ENCODE measurements at places on chromosomes 7 and 10. TPM values are rescaled to one million over a fixed set of nuclear protein-coding genes. Genes with fewer than 3 reads are reported as not detected.
A peak's percentile ranks its signal among the peaks of the same experiment; 100 is the strongest.

GRCh38 chr10:75461672-75462649, 30.5 kb downstream of the LRMDA start:
- peaks cover 16% of the 10 kb centered on the region for H3K4me1 ChIP-seq
- DNase-seq, result no peak
- no peak overlapping the region for H3K27ac ChIP-seq
- no peaks in the 10 kb centered on the region for H3K27me3 ChIP-seq

BMPER gene
- total RNA-seq, result 2.9 TPM

- DNase-seq, result peak; percentile 49
- peak within 1 kb of the TSS; percentile 73 for H3K27ac ChIP-seq
- peaks cover 100% of the 10 kb centered on the region for H3K27me3 ChIP-seq
- H3K4me1 ChIP-seq, result peaks cover 40% of the 10 kb centered on the region
- H3K4me3 ChIP-seq, result peak within 1 kb of the TSS; percentile 71
- H3K36me3 ChIP-seq, result no peaks in the 10 kb centered on the region
These were observed at the start of gene HOXA1 for GRCh38 chr7:27095897-27096767. TSS of gene HOXA1 (minus strand) at chr7:27096000. CDS start at chr7:27095912, 88 bp downstream.

DNA sequence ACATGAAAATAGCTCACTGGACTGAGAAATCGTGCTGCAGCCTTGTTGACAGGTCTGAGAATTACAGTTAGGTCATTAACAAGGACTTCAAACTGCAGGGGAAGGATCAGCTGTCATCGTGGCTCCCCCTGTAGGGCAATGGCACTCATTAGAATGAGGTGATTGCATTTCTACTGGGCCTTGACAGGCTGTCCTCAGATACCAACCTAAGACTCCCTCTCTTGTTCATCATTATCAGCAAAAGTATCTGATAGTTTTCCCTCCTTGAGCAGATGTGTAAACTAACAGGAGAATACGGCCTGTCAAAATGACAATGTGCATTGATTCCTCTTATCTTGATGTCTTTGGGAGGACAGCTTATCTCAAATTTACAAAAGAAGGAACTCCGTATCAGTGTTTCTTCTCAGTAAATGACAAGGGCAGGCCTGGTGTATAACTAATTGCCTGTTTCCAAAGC, 648.5 kb upstream of the LRRN3 start:
- no peaks in the 10 kb centered on the region for H3K4me1 ChIP-seq
- H3K27ac ChIP-seq, result no peak overlapping the region
- no peaks in the 10 kb centered on the region for H3K27me3 ChIP-seq
- no peak for DNase-seq
- no peak overlapping the region for H3K4me3 ChIP-seq

- no peaks in the 10 kb centered on the region for H3K27me3 ChIP-seq
- H3K4me1 ChIP-seq, result no peaks in the 10 kb centered on the region
- no peak overlapping the region for H3K27ac ChIP-seq
- H3K36me3 ChIP-seq, result no peaks in the 10 kb centered on the region
These were observed 12.1 kb upstream of the SNX13 start for GRCh38 chr7:17952387-17952786.

UTF1 gene
- not detected for total RNA-seq

DNA sequence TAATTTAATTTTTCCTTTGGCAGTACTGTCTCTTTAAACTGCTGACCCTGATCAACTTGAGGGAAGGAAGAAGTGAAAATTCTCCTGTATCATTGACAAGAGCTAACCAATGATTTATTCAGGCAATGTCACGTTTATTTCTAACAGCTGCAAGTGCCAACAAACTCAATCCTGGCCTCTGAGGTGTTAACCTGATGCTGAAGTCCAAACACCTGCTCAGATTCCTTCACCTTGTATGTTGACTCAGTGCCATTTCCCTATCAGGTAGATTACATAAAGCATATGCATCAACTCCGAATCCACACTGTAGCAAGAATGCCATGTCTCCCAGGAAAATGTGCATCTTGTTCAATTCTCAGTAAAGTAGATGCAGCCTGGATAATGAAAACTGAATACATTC, 820.0 kb downstream of the XPNPEP1 start:
- H3K4me1 ChIP-seq, result no peaks in the 10 kb centered on the region
- H3K27ac ChIP-seq, result no peak overlapping the region
- no peak overlapping the region for H3K4me3 ChIP-seq
- no peak for DNase-seq

GRCh38 chr7:96219378-96220130, 102.3 kb downstream of the SLC25A13 start:
- peak overlapping the region; percentile 52 for H3K27ac ChIP-seq
- no peaks in the 10 kb centered on the region for H3K27me3 ChIP-seq
- no peak for DNase-seq
- no peak overlapping the region for H3K4me3 ChIP-seq
- peaks cover 13% of the 10 kb centered on the region for H3K4me1 ChIP-seq

GRCh38 chr10:129020651-129021330, 446.2 kb upstream of the MGMT start:
- no peak overlapping the region for H3K4me3 ChIP-seq
- no peaks in the 10 kb centered on the region for H3K36me3 ChIP-seq
- no peak for DNase-seq
- H3K27me3 ChIP-seq, result peaks cover 39% of the 10 kb centered on the region

GRCh38 chr7:135189221-135189662, 18.7 kb upstream of the CYREN start:
- no peak for DNase-seq
- no peaks in the 10 kb centered on the region for H3K27me3 ChIP-seq
- no peak overlapping the region for H3K4me3 ChIP-seq
- H3K4me1 ChIP-seq, result peaks cover 18% of the 10 kb centered on the region
- H3K36me3 ChIP-seq, result peaks cover 82% of the 10 kb centered on the region
- H3K27ac ChIP-seq, result peak overlapping the region; percentile 28

DNA sequence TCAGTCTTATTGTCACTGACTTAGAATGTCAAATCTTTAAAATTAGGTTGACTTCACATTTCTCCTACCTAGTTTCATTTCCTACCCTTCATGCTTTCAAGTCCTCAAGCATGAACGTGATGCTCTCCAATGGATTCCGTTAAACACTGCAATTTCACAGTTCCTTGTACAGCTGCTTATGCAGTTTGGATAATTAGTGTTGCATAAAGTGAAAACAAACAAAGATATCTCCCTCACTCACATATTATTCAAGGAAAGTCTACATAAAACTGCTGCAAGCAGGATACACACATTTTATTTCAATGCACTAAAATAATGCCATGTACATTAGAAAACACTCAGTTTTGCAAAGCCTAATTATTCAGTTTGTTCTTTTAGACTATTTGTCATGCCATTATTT, 214.0 kb downstream of the CRPPA start:
- H3K4me3 ChIP-seq, result no peak overlapping the region
- no peaks in the 10 kb centered on the region for H3K27me3 ChIP-seq
- no peaks in the 10 kb centered on the region for H3K36me3 ChIP-seq
- no peak overlapping the region for H3K27ac ChIP-seq
- H3K4me1 ChIP-seq, result peaks cover 3% of the 10 kb centered on the region

- DNase-seq, result no peak
- H3K36me3 ChIP-seq, result no peaks in the 10 kb centered on the region
- no peak overlapping the region for H3K27ac ChIP-seq
- no peaks in the 10 kb centered on the region for H3K4me1 ChIP-seq
These were observed 35.1 kb upstream of the SLC26A3 start for GRCh38 chr7:107838024-107838601.

GRCh38 chr10:47438857-47439474, 44.9 kb downstream of the ANXA8 start:
- no peak overlapping the region for H3K4me3 ChIP-seq
- H3K36me3 ChIP-seq, result no peaks in the 10 kb centered on the region
- no peak overlapping the region for H3K27ac ChIP-seq

DNA sequence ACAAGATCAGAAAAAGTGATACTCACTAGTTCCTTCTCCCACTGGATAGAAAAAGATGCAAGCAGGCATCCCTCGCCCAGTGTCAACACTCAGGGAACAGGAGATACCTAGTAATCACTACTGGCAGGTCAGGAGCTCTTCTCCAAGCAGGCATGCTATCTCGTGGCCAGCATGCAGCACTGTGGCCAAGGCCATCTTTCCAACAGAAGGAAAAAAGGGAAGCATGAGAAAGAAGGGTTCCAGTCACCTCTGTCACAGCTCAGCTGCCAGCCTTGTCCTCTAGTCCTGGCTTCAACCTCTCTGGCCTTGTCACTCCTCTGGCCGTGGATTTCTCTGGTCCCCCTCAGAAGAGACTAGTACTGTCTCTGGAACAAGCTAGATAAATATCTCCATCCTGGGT, 45.3 kb downstream of the DLG5 start:
- H3K4me3 ChIP-seq, result no peak overlapping the region
- no peak overlapping the region for H3K27ac ChIP-seq
- no peak for DNase-seq

DNA sequence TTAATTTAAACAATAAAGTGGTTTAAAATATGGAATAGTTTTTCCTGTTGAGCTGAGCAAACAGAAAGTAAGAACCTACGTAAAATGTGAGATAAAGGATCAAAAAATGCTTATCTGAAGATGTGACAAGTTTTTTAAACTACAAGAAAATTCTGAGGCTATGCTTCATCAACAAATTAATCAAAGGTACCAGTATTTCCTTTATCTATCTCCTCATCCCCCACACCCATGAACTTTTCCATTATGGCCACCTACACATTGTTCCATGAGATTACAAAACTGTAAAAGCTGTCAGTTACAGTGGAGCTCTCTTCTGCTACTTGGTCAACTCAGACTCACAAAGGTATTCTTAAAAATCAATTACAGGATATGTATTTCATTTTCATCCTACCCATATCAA, 77.4 kb downstream of the ARHGAP12 start:
- no peak overlapping the region for H3K4me3 ChIP-seq
- H3K27ac ChIP-seq, result no peak overlapping the region
- no peaks in the 10 kb centered on the region for H3K36me3 ChIP-seq

DNA sequence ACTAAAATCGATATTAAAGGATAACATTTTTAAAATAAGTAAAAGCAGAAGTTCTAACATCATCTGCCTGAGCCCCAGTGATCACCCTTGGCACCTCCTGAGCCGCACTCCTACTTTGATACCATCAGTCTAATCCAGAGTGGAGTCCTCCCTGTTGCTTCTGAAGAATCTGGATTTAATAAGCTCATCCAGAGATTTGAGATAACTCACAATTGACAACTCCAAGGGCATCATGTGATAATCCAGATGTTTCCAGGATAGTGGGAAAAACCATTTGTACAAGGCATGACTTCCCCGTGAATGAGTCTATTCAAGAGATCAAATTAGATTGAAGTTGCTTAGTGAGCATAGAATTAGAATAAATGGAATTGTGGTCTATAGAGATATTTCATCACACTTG, 475.8 kb upstream of the C7orf33 start:
- DNase-seq, result no peak
- H3K36me3 ChIP-seq, result no peaks in the 10 kb centered on the region
- no peaks in the 10 kb centered on the region for H3K4me1 ChIP-seq
- H3K4me3 ChIP-seq, result no peak overlapping the region

DNA sequence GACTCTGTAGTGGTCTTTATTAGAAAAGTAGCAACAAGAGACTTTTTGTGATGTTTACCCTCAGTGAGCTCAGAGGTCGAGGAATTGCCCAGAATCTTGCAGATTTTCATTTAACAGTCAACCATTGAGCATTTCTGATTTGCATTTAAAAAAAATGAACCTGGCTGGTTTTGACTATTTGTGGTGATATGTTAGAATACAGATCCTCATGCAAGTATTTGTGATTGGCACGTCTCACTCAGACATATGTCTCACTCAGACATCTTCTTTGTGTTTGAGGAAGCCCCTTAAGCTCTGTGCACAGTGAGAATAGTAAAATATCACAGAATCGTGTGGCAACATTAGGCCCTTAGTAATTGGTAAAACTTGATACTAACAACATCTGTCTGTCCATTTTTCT, 113.2 kb downstream of the SND1 start:
- no peak overlapping the region for H3K27ac ChIP-seq
- peaks cover 16% of the 10 kb centered on the region for H3K4me1 ChIP-seq
- no peak for DNase-seq
- no peaks in the 10 kb centered on the region for H3K27me3 ChIP-seq

GRCh38 chr7:74002474-74003017, 25.4 kb upstream of the ELN start:
- H3K27me3 ChIP-seq, result peaks cover 19% of the 10 kb centered on the region
- H3K36me3 ChIP-seq, result no peaks in the 10 kb centered on the region
- peaks cover 28% of the 10 kb centered on the region for H3K4me1 ChIP-seq
- peak overlapping the region; percentile 71 for H3K27ac ChIP-seq
- DNase-seq, result peak; percentile 46

ZPBP gene
- total RNA-seq, result not detected

- no peaks in the 10 kb centered on the region for H3K27me3 ChIP-seq
- no peak for DNase-seq
- H3K4me3 ChIP-seq, result no peak overlapping the region
- peaks cover 22% of the 10 kb centered on the region for H3K4me1 ChIP-seq
These were observed 20.2 kb downstream of the PDZD8 start for GRCh38 chr10:117355072-117355471.
